Epithelial cell of esophagus (primary cell): ENCODE measurements at places on chromosomes 7 and 10.
A peak's percentile ranks its signal among the peaks of the same experiment; 100 is the strongest.

DNA sequence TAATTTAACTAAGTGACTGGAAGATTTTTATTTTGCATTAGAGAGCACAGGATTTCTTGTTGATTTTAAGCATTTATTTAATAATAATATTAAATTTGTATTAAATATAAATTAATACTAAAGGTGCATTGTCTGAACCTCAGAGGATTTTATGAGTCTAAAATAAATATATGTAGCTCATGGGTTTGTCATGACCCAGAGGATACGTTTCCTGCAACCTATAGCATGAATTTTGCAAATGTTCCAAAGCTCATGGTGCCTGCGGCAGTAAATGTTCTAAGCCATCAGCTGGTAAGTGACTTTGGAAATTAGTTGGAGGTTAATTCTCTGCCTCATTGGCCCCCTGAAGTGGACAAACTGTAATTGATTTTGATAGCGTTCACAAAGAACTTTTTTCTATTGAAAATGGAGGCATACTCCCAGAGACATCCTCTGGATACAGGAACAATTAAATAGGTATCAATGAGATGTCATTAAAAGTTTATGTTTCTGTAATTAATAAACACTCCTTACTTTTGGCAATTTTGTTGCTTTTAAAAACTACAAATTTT is 397.4 kb downstream of the ANKRD7 start:
- no peak for DNase-seq

DNA sequence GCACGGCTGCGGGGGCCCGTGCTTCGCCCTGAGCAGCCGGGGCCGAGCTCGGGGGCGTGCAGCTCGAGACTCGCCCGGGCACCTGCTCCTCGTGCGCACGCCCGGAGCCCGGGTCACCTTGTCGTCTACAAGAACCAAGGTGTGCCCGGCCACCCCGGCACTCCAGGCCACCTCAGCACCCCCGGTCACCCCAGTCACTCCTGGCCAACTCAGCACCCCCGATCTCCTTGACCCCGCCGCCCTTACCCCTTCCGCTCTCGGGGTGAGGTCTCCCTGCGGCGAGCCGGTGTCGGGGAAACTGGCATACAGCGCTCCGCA is 268 bp upstream of the IGFBP3 start:
- no peak for DNase-seq

DNA sequence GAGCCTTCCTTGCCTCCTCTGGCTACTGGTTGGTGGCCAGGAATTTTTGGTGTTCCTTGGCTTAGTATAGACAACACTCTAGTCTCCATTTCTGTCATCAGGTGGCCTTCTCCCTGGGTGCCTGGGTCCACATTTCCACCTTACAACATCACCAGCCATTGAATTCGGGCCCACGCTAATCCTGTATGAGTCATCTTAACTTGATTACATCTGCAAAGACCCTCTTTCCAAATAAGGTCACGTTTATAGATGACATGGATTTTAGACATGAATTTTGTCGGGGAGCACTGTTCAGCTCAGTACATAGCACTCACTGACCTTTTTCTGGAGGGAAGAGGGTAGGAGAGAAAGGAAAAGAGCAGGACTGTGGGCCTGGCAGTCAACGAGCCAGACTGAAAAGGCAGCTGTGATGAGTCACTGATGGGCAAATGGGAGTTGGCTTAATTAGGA is 39.4 kb downstream of the MMRN2 start:
- DNase-seq, result peak; percentile 41

DNA sequence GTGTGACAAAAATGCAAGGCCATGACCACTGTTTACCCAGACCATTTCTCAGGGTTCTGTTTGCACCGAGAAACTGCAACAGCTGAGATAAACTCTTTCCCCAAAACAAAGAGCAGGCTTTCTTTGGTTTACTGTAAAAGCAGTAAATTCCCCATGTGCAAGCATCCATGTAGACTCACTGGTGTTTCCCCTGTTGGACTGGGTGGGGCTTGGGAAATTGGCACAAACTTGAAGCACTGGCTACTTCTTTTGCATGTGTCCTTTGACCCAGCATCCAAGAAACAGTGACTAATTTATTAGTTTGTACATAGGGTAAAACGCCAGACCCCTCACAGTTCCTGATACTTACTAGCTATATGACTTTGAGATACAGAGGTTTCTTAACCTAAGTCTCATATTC is 12.3 kb downstream of the IQUB start:
- no peak for DNase-seq

DNA sequence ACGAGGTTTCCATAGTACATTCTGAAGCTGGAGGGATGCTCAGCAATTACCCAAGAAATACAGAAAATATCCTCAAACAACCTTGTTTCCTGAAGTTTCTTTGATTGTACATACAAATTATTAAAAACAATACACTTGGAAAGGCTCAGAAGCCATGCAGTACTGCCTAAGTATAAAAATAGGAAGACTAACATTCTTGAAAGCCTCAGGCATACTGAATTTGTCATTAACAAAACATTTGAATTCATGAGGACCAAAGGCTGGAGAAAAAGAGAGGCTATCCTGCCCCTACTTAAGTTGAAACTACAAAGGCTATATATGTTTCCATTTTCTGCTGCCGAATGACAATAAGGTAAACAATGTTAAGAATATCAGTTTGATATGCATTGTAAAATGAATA is 54.3 kb upstream of the SGCE start:
- no peak for DNase-seq

GRCh38 chr10:97314671-97315070 is 4.4 kb upstream of the FRAT1 start:
- peak; percentile 66 for DNase-seq

GRCh38 chr7:129222064-129222463 is 2.8 kb upstream of the AHCYL2 start:
- no peak for DNase-seq

- DNase-seq, result no peak
Measured at GRCh38 chr10:97406064-97406463, 4.9 kb upstream of the RRP12 start.

DNA sequence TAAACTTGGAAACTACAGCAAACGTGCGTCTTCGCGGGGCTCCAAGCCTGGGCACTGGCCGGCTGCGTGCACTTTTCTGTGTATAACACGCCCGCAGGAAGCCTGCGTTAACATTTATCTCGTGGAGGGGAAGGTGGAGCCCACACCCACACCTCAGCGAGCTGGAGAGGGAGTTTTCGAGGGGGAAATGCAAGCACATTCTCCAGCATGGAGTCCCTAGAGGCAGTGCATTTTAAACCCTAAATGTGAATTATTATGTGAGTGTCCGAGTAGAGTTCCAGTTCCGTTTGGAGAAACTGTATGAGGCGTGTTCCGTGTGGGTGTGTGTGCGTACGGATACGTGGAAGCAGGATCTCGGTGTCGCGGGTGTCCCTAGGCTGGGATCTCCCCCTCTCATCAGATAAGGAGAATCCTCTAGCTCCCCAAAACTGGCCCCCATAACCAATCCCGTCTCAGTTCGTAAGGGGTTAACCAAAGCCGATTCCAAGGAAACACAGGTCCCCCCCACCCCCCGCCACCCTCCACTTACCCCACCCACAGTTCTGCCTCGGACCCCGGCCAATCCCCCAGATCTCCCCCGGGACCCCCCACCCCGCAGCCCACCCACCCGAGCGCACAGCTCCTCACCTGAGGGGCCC is 403 bp downstream of the CDK6 start:
- DNase-seq, result peak; percentile 44

GRCh38 chr10:17764142-17764541 is 12.1 kb downstream of the TMEM236 start:
- DNase-seq, result no peak
